ENCODE measurements at places on chromosomes 2 and 18.

DNA sequence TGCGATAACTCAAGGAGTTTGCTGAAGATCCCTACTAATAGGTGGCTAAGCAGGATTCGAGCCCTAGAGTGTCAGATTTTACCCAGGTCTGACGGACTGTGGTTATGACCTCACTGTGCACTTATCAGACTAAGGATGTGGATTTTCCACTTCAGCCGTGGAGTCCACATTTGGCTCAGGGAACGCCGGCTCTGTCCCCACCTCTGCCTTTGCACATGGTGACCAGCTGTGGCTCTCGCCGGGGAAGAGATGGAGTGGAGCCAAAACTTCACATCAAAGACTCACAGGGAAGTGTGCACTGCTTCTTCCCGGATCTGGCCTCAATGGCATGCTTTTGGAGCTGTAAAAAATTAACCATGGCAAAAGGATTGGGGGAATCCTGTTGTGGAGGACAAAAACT, 249.3 kb upstream of the APCDD1 start:
- no peak for DNase-seq

GRCh38 chr2:239245872-239246721, 154.7 kb downstream of the HDAC4 start:
- no peak for DNase-seq

DNA sequence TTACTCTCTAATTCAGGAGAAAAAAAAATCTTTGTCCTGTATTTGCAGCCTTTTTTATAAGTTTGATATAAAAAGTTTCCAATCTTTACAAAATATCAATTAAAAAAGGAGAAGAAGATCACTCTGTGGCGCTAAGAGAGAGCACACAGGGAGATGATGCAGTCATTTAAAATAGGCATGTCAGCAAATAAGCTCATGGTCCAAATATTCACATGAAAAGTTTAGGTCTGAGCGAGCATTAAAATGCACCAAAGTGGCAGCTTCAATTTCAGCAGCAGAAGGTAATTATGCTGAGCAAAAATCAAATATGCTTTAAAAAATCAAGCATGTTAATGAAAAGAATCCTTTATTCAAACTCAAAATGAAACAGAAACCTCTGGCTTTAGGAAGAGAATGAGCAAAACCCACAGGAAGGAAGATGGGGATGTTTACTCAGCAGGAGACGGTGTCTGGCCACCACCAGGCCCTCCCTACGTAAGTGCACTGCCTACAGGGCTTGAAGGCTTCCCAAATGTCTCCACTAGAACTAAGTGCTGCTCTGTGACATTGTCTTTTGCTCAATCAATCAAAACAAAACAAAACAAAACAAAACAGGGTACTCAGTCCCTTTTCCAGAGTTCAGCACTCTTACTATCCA, 120.4 kb downstream of the L3MBTL4 start:
- no peak for DNase-seq

DNA sequence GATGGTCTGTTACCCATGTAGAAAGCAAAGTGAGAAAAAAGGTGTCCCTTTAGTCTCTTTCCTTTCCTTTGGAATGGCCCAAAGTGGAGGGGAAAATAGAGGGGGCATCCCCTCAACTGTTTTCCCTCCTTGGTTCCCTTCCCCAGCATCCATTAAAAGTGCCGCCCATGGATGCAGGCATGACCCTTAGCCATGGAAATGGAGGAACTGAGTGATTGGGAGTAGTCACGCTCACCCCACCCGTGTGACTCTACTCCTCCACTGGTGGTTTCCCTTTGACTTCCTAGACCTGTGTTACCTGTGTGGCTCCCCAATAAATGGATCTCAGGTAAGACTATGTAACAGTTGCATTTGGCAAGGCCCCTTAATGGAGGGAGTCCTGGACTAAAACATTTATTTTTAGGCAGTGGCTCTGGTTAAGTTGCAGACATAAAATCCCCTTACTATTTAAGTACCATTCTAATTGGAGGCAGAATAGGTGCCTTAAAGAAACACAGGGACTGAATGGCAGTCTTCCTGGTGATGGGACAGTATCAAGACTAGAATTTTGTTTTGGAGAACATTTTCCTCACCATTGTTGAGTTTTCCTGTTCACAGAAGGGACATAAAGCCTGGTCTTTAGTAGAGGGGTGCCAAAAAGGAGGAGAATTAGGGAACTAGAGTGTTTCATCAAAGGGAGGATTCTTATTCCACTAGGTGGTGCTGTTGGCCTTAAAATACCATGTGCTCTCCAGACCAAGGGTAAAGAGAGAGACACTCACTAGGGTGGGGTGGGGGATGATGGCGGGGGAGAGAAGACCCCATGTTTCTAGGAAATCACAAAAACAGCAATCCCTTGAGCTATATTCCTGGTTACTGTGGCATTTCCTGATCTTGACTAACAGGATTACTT, 25.7 kb upstream of the PLA2R1 start:
- no peak for DNase-seq

GRCh38 chr2:16437189-16437588, 228.4 kb downstream of the CYRIA start:
- DNase-seq, result no peak

- DNase-seq, result no peak
Measured at GRCh38 chr2:41920812-41921211, 127.0 kb upstream of the PKDCC start.

- no peak for DNase-seq
Measured at GRCh38 chr2:221629468-221629867, 57.4 kb upstream of the EPHA4 start.

- no peak for DNase-seq
Measured at GRCh38 chr2:28640260-28640907, 111.2 kb upstream of the PPP1CB start.

GRCh38 chr2:120776649-120777048, 41.0 kb downstream of the GLI2 start:
- no peak for DNase-seq

- DNase-seq, result peak; percentile 21
Measured at GRCh38 chr2:25672494-25673299, 680 bp downstream of the DTNB start.

GRCh38 chr2:5176764-5177163, 515.4 kb upstream of the SOX11 start:
- DNase-seq, result no peak

Data from stimulated activated CD8-positive, alpha-beta memory T cell treated with anti-CD3 and anti-CD28 coated beads, Interleukin-15, amount 100 ng/mL, for 24 hours (primary cell).